ENCODE measurements at places on chromosomes 2 and 18.

- DNase-seq = no peak
Observed at GRCh38 chr2:111139637-111140317, 19.1 kb downstream of the BCL2L11 start.

DNA sequence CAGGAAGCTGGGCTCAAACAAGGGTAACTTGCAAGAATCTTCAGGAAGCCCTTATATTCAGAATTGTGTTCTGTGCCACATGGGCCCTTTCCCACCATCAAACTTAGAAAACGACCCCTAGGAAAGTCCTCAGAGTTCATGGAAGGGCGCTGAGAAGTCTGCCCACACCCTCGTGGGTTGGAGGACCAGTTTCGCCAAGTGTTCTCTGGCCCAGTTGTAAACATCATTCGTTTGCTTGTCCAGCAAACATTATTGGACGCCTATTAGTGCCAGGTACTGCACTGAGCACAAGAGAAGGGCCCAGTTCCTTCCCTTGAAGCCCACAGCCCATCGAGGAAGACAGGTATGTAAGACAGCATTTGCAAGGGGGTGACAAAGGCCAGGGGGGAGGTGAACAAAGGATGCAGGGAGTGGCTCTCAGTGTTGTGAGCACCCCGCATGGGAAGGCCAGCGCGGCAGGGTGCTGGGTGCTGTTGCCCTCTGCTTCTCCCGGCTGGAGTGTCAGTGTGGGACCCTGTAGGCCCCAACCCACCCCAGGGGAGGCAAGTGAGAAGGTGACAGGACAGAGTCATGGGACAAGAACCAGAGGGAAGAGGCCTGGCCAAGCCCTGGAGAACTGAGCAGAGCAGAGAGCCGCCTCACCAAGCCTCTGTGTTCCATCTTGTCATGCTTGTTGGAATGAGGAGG is 60.2 kb upstream of the ALPP start:
- DNase-seq = no peak

GRCh38 chr18:51522338-51522737 is 324.9 kb upstream of the MEX3C start:
- no peak for DNase-seq

DNA sequence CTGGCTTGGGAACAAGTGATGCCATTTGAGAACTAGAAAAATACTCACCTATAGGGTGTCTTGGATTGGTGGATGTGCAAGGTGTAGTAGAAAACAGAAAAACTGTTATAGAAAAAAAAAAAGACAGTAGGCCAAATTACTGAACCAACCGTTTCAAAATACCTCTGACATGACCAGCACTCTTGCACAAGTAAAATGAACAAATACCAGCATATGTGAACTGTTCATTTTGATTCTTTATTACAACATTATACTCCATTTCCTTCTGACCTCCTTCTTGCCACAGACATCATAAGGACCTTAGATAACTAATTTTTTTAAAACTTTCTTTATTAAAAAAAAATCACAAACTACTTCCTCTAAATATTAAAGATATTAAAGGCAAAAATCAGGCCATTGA is 125.5 kb downstream of the ATAD2B start:
- no peak for DNase-seq

- no peak for DNase-seq
Observed at GRCh38 chr2:28477645-28478044, 18.2 kb upstream of the PLB1 start.

GRCh38 chr2:98815795-98816194 is 84.9 kb upstream of the MGAT4A start:
- DNase-seq = no peak

- DNase-seq = no peak
Observed at GRCh38 chr2:197497326-197497725, 2.3 kb downstream of the HSPD1 start.

DNA sequence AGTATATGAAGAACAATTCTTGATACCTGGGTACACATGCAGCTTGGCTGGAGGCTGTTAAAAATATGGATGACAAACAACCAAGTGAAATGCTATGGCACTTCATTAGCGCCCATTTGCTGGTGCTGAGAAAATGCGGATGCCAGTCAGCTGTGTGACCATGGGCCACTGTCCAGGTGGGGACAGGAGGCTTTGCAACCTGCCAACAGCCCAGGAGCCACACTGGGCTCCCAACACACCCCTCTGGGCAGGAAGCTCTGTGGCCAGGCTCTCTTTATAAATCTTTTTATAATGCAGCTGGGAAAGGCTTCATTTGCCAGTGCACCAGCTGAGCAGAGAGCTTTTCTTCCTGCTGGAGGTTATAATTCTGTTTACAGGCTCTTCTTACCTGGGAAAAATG is 19.9 kb downstream of the RNF144A start:
- DNase-seq = no peak

GRCh38 chr2:71792926-71793761 is 339.8 kb downstream of the DYSF start:
- DNase-seq = no peak

DNA sequence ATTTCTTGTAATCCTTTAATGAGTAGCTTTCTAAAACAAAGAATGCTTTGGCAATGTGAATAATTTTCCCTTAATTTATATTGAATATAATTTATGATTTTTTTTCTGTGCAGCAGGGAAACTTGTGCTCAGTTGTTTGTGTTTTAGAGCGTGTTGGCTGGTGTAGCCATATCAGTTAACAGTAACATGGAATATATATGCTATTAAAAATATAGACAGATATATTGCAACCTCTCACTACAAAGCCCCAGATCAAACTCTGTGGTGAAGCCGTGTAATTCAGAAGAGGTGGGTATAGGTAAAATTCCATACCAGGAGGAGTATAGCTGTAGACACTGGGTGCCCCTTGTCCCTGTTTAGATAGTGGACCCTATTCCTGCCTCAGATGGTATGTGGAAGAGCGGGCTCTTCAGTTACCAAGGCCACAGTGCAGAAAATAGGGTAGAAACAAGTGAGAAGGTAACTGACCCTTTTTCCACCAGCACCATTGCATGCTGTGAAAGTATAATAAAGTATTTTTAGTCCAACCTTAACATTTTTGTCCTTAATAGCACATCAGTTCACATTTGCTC is 18.1 kb upstream of the RASGRP3 start:
- no peak for DNase-seq

DNA sequence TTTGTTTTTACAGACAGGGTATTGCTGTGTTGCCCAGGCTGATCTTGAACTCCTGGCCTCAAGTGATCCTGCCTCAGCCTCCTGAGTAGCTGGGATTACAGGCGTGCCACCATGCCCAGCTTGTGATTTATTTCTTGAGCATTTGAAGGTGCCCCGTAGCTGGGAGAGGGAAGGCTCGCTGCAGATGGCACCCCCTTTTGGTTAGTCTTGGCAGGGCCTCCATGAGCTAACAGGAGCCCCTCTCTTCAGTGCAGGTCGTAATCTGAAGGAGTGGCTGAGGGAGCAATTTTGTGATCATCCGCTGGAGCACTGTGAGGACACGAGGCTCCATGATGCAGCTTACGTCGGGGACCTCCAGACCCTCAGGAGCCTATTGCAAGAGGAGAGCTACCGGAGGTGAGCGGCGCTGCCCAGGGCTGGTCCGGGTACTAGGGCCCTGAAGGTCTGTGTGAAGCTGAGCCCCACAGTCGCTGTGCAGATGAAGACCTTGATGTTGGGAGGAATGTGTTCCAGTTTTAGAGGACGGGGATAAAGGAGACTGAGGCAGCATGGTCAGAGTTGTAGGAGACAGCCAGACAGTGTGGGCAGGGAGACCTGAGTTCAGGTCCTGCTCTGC is 6.7 kb downstream of the ASB1 start:
- DNase-seq = no peak

GRCh38 chr2:36446294-36446693 is 90.7 kb downstream of the CRIM1 start:
- DNase-seq = no peak

- no peak for DNase-seq
Observed at GRCh38 chr2:176461809-176462670, 192.8 kb downstream of the MTX2 start.

GRCh38 chr2:220560192-220560591 is 932.8 kb downstream of the SLC4A3 start:
- DNase-seq = no peak

DNA sequence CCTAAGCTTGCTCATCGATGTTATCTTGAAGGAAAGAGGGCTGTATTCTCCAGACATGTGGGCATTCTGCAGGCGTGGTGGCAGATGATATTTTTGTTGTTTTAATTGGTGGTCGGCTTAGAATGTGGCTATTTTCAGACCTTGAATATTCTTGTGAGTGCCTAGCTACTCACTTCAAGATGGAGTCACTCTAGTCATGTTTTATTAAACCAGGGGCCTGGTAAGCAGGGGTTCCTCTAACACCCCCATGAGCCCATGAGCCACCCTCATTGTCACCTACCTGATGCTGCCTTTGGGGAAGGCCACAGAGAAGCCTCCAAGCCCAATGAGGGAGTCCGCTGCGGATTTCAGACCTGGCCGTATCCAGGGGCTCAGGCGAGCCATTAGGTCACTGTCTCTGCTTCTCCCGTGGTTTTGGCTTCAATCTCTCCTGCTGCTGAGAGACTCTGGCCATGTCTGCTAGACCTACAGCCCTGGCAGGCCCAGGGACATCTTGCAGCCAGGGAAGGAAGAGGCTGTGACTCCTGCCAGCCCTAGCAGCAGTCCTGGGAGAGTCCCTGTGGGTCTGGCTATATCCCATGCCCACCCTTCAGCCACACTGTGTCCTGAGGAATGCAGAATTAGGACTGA is 16.3 kb upstream of the KLF11 start:
- no peak for DNase-seq

DNA sequence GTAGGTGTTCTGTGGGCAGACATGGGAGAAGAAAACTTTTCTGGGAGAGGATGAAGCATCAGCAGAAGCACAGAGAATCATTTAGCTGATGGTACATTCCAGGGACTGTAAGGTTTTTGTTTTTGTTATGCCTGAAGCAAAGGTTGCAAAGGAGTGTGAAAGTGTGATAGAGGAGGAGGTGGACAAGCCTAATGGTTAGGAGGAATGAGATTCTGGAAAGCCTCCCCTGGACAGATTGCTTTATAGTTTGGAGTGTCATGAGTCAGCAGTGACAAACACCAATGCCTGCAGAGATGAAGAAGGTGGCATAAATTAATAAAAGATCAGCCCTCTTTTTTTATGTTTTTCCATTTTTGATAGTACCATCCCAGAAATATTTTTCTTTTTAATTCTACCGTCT is 171.6 kb upstream of the BOD1L2 start:
- DNase-seq = no peak

DNA sequence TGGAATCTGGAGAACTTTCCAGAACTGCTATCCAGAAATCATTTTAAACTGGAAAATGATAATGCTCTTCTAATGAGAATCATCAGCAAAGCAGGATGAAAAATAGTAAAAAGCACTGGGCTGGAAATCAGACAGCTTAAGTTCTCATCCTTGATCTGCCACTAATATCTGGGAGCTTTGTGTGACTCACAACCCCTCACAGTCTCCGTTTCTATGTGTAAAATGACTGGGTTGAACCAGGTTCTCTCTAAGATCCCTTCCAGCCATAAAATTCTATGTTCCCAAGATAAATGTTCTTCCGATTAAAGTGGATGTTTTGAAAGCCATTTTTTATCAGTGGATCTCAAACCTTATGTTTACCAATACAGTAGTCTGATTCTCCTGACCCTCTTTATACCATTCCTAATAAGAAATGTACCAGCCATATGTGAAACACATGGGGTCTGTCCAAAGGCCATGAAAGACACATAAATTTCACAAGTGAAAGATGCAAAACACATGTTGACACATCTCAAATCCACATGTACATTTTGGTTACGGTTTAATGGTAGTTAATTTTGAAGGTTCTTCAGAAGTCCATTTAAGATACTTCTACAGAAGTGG is 188.8 kb downstream of the EN1 start:
- DNase-seq = no peak

DNA sequence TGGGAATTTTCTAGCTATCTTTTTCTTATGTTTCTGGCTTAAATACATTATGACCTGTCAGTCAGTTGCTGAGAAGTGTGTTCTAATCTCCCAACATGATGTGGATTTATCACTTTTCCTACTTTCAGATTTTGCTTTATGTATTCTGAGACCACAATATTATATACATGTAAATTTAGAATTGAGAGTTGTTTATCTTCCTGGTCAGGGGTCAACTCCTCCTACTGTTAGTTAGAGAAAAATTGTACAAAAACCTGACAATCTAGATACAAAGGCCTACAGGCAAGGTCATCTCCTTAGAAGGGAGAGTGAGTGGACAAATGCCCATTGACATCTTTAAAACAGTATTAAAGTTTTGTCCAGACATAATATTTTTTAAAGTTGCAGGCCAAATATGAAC is 30.6 kb downstream of the C18orf63 start:
- no peak for DNase-seq

All from activated CD4-positive, alpha-beta T cell treated with anti-CD3 and anti-CD28 coated beads, Interleukin-2, amount 10 ng/mL, durations not matched to agents 7 days and 5 days (primary cell).